ENCODE measurements at places on chromosomes 16 and 17.

- DNase-seq: no peak
Measured at GRCh38 chr17:78583091-78583490, 5.9 kb upstream of the DNAH17 start.

DNA sequence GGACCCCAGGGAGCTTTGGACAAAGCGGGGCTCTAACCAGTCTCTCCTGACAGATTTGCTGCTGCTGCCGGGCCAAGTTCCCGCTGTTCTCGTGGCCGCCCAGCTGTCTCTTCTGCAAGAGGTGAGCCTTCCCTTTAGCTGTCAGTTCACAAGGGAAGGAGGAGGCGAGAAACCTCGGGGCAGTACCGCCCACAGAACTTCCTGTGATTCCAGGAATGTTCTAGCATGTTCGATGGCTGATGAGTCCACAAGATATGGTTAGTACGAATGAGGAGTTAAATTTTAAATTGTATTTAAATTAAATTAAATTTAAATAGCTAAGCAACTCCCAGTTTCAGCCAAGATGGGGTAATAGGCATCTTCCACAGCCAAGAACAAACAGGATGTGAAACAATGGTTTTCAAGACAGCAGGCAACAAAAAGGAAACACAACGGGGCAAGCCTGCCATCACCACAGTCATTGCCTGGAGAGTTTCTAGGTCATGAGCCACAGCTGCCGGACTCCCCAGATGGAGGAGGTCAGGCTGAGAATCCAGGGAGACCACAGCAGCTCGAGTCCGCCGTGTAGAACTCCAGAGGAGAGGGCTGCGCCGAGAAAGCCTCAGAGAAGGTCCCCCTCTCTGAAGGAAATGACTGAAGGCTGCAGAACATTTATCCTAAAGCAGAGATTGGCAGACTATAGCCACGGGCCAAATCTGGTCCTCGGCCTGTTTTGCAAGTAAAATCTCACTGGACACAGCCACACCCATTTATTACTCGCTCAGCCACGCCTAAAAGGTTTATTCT, 9.5 kb upstream of the TCF25 start:
- DNase-seq: peak; percentile 41

GRCh38 chr16:9212621-9213020, 121.2 kb downstream of the HAPSTR1 start:
- no peak for DNase-seq

DNA sequence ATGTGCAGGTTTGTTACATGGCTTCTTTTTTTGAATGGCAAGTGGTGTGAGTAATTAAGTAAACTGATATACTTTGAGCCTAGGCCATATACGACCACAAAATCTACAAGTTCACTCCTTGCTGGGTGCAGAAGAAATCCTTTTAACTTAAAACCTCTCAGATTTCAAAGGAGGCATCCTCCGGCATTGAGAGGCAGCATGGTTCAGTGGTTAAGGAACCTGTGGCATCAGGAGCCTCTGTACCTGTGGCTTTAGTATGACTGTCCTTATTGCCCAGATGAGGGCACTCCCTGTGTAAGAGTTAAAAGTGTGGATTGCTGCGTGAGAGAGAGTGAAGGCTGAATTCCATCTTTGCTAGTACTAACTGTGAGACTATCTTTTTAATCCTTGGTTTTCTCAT, 3.3 kb downstream of the NLRP1 start:
- no peak for DNase-seq

- no peak for DNase-seq
Measured at GRCh38 chr16:6286176-6286575, 1046.5 kb upstream of the RBFOX1 start.

DNA sequence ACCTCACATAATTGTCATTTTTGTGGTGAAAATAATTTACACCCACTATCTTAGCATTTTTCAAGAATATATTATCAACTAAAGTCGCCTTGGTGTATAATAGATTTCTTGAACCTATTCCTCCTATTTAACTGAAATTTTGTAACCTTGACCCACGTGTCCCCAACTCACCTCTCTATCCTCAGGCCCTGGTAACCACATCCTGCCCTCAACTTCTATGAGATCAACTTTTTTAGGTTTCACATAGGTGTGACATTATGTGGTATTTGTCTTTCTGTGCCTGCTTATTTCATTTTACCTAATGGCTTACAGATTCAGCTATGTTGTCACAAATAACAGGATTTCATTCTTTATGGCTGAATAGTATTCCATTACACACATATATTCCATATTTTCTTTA, 73.0 kb upstream of the CNTNAP4 start:
- DNase-seq: no peak

- no peak for DNase-seq
Measured at GRCh38 chr17:38465391-38466345, 37.4 kb downstream of the ARHGAP23 start.

DNA sequence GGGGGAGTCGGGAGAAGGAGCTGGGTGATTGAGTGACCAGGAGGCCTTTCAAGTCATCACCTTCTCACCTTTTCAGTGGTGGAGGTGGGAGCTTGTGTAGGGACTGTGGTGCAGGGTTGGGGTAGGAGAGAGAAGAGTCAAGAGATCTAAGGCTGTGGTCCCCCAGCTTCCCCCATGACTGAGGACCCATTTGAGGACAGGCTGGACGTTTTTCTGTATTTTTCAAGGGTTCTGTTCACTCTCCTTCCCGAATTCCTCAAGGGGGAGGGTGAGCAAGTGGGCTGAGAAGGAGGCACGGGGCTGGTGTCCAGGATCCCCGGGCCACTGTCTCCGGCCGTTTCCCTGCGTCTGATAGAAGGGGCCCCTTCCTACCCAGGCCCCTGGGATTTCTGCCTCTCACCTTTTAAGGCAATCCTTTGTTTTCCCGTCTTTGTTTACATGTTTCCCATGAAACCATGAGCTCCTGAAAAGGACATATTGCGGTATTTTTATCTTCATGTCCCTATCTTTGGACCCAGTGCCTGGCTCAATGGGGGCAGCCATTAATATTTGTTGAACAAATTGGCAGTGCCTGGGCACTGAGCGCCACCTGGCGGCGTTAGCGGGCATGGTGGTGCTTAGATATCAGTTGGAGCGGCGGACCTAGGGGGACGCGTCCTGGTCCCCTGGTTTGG, 9.2 kb upstream of the CD300A start:
- no peak for DNase-seq

DNA sequence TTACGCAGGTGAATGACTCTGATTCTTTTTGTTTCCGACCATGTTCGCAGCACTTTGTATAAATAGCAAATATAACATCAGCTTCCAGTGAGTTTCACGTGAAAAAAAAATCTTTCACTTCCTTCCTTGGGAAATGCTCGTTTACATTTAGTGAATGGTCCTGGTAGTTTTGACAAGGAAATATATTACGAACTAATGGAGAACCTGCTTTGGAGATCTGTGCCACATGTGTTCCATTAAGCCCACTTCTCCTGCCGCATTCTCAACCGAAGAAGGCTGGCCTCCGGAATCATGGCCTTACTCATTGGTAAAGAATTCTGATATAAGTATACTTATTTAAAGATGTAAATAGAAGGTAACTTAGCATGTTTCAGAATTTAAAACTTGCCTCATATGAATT, 3.6 kb downstream of the CRAMP1 start:
- no peak for DNase-seq

DNA sequence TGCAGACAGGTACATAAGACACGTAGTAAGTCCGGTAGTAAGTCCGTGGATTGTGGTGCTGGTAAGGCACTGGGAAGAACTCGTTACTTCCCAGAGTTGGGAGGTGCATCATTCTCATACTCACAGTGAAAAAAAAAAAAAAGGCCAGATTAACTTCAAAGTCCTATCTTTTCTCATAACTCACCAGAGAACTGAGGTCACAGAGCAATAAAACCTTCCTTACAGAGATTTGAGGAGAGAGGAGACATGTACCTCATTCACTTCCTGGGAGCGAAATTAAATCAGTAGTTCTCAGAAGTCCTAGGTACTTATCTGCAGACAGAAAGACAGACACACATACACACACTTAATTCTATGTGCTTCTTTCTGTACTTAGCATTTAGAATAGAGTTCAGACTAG, 22.5 kb downstream of the MPHOSPH6 start:
- DNase-seq: no peak

DNA sequence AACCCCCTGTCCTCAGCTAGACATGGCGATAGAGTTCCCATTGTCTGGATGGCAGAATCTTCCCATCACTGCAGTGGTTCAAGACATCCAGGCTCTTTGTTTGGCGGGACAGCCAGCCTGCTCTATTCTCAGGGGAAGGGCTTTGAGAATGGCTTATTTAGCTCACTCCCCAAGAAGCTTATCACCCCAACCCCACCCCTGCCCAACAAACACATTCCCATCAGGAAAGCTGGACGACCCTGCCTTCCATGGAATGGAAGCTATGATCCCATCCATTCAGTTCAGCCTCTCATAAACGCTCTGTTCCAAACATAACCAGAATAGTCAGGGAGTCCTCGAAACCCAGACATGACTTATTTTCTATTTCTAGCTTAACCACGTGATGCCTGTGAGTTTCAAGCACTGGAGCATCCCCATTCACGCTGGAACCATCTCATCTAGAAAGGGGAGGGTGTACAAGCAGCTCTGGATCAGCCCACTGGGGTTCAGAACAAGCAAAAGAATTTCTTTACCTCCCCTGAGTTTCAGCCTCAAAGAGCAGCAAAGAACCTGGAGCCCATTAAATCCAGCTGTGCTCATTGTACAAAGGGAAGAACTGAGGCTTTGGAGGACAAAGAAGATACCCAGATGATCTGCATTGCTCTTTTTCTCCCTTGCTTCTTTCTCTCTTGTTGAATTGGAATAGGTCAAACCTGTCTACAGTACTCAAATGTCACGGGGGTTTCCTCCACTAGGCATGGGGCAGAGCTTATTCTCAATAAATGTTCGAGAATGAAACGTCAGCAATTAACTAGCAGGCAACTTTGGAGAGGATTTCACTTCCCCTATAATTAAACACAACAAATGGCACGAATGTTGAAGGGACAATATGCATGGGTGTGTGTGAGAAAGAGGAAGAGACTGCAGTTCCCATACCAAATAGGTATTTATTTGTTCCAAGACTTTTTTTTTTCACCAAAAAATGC, 93.1 kb downstream of the XYLT1 start:
- peak; percentile 46 for DNase-seq

DNA sequence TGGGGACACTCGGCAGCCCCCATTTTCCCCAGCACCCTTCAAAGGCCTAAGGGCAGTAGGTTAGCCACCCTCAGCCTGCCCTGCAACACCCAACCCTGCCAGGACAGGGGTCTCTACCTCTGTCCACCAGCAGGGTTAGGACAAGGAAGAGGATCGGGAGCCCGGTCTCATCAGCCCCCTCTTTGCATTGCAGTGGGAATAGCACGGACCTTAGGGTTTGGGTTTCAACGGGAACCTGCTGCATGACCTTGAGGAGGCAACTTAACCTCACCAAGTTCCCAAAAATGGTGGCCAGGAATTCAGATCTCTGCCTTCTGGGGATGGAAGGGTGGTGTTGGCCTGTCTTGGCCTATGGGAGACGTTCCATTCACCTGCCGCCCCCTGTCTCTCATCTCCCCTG, 20.2 kb upstream of the SPPL2C start:
- no peak for DNase-seq

DNA sequence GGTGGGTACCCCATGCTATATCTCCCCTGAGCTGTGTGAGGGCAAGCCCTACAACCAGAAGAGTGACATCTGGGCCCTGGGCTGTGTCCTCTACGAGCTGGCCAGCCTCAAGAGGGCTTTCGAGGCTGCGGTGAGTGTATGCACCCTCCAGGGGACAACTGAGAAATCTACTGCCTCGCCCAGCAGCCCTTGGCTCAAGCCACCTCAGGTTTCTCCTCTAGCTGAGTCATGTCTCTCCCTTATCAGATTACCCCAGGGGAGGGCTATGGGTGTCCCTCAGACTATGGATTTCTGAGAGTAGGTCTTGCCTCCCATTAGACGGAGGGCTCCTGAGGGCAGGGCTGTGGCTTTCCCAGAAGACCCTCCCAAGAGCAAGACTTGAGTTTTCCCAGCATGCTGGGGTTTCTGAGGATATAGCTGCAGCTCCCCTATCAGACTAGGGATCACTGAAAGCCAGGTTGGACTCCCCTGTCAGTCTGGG, 6.7 kb downstream of the NEK8 start:
- DNase-seq: no peak

DNA sequence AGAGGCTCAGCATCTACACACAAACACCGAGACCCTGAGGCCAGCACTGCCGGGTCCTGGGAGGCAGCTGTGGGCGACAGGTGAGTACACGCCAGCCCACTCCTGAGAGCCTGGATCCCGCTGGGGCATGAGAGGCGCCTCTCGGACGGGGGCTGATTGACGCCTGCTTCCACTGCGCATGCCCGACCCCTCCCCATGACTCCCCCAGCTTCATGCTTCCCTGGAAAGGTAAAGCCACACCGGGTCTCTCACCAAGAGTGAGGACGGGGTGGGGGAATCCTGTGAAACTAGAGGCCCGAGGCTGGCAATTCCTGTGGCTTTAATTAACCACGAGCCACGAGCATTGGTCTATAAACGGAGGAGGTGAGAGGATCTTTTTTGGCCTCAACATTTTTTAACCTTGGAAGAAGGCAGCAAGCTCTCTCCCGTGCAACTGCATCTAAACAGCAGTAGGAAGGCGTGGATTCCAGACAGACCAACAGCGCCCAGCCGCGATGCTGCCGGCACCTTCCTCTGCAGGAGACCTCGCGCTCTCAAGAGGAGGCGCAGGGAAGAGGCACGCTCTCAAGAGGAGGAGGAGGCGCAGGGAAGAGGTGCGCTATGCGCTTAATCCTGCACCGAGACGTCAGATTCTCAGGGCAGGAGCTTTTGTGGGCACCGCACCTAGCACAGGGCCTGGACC, 71.8 kb upstream of the METRNL start:
- DNase-seq: peak; percentile 9

DNA sequence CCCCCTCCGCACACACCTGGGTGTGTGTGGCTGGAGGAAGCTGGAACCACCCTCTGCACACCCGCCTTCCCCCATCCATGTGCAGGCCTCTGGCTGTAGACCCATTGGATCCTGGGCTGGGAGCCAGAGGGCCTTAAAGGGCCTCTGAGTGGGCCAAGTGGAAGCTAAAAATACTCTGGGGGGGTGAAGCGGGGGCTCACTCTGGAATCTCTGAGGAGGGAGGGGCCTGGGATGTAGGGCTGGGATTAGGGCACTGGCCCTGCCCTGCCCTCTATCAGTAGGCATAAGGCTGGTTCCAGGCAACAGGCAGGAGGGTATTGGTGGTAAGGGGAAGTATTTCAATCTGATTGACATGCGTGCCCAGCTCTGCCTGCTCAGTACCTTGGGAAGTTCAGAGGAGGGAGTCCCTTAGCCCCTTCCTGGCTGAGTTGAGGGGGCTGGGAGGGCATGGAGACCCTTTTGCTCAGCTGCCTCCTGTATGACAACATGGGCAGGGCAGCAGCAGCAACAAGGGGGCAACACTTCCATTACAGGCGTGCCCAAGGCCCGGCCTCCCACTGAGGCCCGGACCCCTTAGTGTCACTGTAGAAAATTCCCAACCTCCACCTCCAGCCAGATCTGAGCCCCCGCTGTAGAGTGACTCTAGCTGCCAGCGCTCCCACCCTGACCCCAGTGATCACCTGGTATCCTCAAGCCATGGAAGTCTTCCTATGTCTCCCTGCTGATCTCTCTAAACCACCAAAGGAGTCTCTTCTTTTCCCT, 5.2 kb downstream of the ITGA3 start:
- DNase-seq: peak; percentile 70

GRCh38 chr17:7587420-7588151, 2.3 kb downstream of the SOX15 start:
- DNase-seq: peak; percentile 95

Data from astrocyte (in vitro differentiated cells and primary cell).